ENCODE measurements at places on chromosomes 3 and 15.

DNA sequence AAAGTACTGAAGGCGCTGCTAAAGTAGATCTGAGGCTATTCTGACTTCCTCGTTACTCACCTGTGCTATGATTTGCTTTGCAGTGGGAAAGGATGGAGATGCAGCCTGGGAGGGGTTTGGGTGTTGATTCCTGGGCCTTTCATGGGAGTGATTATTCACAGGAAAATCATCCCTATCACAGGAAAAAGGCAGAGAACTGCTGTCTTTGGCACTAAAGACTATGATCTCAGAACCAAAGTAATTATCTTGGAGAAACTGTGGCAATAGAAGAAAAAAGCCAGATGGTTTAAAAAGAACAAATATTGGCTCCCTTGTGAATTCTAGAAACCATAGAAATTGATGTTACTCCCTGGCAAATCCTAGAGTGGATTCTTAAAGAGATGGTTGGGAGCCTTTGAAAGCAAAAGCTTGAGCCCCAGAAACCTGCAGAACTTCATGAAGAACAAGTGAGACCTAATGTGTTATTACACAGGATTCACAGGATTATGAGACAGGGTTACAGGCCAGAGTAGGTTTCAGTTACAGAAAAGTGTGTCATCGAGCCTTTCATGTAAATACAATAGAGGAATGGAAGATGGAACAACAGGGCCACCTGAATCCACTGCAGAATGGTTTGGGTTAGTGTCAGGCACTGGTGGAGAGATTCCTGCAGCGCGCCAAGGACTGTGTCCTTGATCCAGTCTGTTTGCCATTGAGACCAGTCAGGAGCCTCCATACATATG is 85.7 kb downstream of the OXNAD1 start:
- no peak for DNase-seq

- no peak for DNase-seq
Measured at GRCh38 chr15:58690703-58691102, 58.8 kb downstream of the ADAM10 start.

- DNase-seq = no peak
Measured at GRCh38 chr15:75335313-75335704, 554 bp upstream of the COMMD4 start.

DNA sequence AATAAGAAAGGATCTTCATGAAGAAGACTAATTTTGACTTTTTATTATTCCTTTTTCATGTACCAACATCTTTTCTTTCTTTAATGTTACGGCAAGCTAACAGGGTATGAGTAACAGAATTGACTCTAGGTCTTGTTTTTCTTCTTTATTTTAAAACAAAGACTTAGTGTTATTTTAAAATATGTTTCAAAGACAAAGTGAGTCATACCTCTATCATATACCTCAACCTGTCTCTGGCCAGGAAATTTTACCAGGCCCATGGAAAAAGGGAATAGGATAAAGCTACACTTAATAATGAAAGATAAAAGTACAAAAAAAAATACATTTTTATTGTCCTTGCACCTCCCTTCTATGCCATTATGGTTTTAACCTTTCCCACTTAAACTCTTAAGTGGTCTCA is 57.4 kb downstream of the ZNF148 start:
- DNase-seq = no peak

DNA sequence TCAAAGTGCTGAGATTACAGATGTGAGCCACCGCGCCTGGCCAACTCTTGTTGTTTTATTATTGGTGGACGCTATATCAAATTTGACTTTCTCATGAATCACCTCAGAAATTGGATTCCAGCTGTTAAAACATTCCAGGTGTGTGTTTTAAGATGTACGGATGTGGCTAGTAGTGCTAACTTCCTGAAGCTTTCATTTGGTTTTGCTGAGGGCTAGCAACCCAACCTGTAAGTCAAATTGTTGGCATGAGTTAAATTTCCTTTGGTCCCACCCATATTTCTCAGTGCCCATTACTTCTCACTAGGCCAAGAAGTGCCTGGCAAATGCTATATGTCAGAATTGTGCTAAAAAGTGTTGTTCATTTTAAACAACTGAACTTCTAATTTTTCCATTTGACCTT is 13.1 kb upstream of the KAT2B start:
- DNase-seq = no peak

GRCh38 chr15:87881026-87881425 is 375.5 kb downstream of the NTRK3 start:
- no peak for DNase-seq

DNA sequence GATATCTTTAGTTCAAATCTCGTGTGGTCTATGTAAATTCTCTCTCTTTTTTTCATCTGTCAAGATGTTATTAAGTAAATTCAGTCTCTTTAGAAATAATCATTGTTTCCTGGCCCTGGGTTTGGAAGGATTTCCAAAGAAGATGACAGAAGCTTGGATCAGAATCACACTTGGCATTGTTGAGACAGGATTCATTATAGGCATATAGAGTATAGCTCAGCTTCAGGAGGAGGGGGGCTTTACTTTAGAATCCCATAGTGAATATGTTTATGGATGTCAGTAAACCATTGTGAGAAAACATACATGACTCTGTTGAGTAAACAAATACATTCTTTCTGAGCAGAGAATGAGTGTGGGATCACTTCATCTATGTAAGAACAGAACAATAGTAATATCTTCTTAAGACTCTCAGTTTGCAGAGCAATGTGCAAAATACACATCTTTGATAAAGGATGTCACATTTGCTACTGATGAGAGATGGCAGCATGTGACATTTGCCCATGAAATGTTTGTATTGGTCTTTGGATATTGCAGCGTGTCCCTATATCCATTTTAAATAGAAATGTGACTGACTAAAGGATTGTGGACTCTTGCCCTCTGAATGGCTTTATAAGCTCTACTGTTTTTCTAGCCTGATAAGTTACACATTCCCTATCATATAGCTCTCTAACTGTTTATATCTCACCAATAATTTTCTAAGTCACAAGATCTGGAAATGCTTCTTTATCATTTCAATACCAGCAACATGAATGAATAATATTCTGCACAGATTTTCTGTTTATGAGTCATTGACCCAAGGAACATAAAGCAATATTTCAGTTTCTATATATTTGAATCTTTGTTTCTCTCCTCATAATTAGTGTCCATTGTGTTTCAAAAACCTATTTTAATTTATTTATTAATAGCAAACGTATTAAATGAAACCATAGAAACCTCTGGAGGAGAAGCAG is 95.6 kb upstream of the THRB start:
- DNase-seq = no peak

DNA sequence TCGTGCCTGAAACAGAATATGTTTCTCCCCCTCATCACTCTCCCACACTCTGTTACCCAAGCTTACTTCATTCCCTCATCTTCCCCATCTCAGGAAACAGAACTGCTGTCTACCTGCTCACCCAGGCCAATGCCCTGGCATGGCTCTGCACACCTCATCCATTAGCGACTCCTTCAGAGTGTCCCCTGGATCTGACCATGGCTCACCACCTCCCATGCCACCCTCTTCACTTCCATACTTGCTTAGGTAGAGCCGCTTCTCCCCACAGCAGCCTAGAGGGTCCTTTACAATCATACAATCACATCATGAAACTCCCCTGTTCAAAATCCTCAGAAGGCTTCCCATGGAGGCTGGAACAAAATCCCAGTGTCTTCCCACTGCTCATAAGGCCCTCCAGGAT is 33.9 kb upstream of the RAD18 start:
- DNase-seq = no peak

GRCh38 chr3:72317491-72317890 is 530.8 kb downstream of the SHQ1 start:
- no peak for DNase-seq

- no peak for DNase-seq
Measured at GRCh38 chr3:152836269-152836668, 1.3 kb downstream of the P2RY1 start.

- no peak for DNase-seq
Measured at GRCh38 chr15:92571824-92572223, 83.8 kb downstream of the FAM174B start.

GRCh38 chr15:59543721-59544547 is 67.6 kb upstream of the GCNT3 start:
- DNase-seq = no peak

GRCh38 chr15:75204340-75205063 is 2.8 kb downstream of the C15orf39 start:
- peak; percentile 17 for DNase-seq

GRCh38 chr15:40776537-40777141 is 6.9 kb downstream of the C15orf62 start:
- no peak for DNase-seq

GRCh38 chr3:127171320-127171719 is 21.6 kb upstream of the PRR23E start:
- no peak for DNase-seq

DNA sequence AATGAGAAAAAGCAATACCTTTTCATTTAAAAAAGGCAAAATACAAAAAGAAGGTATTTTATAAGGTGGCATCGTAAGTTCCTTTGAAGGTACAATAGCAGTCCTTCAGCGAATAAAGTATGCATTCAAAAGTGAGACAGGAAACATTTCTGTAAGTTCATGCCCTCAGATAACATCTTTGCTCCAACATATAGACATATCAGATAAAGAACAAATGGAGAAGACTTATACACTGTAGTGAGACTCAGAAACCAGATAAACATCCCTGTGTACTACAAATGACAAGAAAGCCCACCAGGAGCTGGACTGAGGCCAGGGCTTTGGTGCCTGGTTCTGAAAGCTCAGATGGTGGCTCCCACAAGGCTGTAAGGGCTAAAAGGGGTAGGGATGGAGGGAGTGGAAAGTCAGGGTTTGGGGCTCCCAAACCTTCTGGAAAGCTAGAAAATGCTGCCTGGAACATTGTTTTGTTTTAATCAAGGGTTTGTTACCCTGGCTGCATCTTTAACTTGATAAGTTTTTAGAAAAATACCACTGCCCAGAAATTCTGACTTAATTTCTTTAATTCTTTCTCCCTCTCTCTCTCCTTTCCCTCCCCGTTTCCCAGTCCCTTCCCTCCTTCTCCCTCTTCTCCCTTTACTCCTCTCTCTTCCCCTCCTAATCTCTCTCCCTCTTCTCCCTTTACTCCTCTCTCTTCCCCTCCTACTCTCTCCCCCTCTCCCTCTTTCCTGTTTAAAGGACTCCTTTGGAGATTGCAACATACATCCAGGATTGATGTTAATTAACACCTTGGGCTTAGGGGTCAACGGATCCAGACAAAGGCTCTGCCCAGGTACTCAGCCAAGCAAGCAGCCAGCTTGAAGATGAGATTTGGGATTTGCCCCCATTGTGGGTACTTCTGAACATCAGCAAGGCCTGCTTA is 126.1 kb downstream of the AQP9 start:
- DNase-seq = no peak

DNA sequence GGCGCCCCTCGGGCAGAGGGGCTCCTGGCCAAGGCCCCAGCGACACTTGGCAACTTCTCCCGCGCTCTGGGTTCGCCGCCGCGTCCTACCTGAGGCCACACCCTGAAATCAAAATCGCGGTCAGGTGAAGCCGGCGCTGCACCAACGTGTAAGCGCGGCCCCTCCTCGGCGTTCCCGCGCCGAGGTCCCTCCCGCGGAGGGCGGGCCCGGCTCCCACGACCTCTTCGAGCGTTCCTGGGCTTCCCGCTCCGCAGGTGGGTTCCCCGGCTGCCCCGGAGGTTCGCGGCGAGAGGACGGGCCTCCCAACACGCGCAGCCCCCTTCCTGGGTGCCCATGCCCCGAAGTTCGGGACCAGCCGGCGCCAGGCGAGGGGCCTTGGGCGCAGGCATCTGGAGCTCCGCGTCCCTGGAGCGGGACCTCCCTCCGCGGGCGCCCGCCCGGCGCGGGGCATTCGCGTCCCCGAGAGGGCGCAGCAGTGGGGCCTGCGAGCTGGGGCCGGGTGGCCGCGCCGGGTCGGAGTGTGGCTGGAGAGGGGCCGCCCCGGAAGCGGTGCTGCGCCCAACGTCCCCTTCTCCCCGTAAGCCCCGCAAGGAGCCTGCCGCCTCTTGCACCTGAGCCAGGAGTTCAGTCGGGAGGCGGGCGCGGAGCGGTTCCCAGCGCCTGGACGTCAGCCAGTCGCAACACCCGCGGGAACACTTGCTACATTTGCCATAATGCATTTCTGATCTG is 13.7 kb downstream of the PAK6 start:
- DNase-seq = no peak

Measured in cortex of kidney (tissue), 1 donor.